ENCODE measurements at places on chromosomes 11 and 22. TPM values are rescaled to one million over a fixed set of nuclear protein-coding genes. Genes with fewer than 3 reads are reported as not detected.

GRCh38 chr22:50027639-50028537, 15.3 kb upstream of the IL17REL start:
- DNase-seq, result no peak

DNA sequence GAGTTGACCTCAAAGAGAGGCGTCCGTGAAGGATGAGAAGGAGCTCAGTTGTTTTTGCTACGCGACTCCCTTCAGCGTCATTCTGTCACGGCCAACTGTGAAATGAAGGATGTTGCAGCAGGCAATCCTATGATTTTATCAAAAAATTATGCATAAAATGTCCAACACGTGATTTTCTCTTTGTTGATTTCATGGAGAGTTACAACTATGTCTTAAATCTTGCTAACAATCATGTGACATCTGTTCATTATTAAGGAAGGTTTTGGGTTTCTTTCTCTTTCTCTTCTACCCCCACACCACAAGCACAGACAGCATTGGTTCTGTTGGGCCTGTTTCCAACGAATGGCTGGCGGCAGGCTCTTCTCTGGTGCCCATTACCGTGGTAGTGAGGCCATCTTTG, 3.7 kb downstream of the KRTAP5-4 start:
- DNase-seq, result no peak

DNA sequence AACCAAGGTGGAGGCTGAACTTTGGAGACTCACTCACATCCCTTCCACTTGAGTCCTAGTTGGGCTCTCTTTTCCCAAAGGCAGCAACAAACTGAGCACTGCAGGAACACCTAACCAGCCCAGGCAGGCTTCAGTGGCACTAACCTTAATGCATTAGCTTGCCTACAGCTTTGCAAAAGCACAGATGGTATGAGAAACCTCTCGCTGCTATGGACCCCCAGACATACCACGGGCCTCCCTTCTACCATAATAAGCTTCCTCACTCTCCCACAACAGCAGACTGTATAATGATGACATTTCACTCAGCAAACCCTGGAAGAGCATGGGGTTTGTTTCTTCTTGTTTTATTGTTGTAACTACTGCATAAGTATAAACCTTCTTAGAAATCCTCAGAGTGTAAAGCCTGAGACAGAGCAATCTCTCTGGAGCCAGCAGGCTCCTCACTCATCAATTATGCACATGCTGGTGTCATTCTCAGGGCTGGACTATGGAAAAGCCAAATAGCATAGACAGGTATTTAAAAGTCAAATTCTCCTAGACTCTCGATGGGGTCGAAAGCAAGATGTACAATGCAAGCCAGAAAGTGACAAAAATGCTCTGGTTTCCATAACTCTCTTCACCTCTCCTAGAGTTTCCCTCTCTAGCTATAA, 167.6 kb downstream of the NXPE2 start:
- no peak for DNase-seq

- no peak for DNase-seq
Observed at GRCh38 chr22:47292546-47293320, 530.3 kb downstream of the TBC1D22A start.

DNA sequence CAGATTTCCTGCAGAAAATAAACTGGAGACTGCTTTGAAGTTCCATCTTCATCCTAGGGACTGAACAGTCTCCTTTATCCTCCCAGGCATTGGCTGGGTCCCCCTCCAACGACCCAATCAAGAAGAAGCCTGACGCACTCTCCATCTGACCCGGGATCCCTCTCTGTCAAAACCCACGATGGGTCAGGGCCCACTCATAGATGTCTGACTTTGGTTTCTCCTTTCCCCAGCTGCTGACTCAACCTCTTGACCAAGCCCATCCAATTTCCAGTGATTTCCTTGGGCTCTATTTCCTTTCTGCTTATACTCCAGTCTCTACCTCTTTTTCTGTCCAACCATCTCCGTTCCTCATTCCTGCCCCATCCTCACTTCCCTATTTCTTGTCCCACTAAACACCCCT, 189.7 kb downstream of the MIAT start:
- DNase-seq, result no peak

GRCh38 chr11:116488836-116489389, 283.9 kb downstream of the BUD13 start:
- DNase-seq, result no peak

DNA sequence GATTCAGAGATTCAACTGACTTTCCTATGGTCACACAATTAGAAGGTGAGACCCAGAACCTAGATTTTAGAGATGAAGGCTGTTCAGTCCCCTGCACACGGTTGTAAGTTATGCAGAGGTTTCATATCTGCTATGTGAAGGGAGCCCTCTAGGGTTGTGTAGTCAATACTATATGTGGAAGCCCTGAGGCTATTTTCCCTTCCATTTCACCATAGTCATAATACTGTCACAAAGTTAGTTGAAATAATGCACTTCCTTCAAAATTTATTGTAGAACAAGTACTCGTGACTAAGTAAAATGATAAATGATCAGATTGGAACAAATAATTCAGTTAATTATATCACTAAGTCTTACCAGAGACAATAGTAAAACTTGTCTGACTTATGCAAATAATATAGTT, 48.8 kb downstream of the ENDOD1 start:
- no peak for DNase-seq

- DNase-seq, result no peak
Observed at GRCh38 chr11:63889344-63889743, 27.6 kb downstream of the RCOR2 start.

- peak; percentile 91 for DNase-seq
Observed at GRCh38 chr22:45478108-45478771, 24.4 kb upstream of the FBLN1 start.

DNA sequence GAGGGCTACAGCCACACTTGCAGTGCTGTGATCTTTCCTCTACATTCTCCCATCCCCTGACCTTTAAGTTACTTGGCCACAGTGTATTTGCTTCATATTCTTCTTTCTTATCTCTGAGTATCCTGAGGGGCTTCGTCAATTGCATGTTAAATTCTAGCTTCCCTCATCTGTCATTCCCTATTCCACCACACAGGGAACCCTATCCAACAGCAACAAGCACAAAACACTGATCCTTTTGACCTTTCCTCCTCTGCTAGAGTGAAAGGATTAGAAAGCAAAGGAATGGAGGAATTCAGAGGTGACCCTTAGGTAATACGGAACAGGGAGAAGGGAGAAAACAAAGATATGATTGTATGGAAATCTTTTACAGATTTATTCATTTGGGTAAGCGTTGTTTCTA, 1061.7 kb upstream of the TENM4 start:
- DNase-seq, result no peak

- DNase-seq, result no peak
Observed at GRCh38 chr11:26717771-26718170, 4.1 kb downstream of the SLC5A12 start.

GRCh38 chr11:61892085-61892370, 683 bp upstream of the FADS3 start:
- no peak for DNase-seq

DNA sequence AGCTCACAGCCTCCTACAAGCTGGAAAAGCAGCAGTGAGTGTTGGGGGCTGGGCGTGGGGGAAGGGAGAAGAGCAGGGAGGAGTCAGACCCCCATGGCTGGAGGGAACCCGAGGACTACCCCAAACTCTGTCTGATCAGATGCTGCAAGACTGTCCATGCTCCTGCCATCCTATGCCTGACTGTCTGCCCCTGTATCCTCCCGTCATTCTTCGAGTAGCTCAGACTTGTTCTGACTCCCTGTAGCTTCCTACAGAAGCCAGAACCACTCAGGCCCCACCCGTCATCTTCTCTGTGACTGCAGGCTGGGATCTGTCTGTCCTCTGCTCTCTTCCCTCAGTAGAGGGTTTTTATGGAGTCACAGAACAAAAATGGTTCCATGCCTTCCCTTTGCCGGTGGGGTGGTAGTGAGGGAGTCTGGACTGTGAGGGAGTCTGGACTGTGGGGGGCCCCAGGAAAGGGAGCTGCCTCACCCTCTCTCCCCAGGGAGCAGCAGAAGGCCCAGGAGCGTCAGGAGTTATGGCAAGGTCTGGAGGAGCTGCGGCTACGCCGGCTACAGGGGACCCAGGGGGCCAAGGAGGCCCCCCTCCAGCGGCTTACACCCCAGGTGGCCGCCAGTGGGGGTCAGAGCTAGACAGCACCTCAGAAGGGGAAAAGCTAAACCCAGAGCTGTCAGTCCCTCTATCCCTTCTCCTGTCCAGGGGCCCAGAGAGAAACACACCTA, 2.3 kb downstream of the GPHA2 start:
- no peak for DNase-seq

GRCh38 chr11:120878781-120879180, 145.1 kb upstream of the TBCEL start:
- no peak for DNase-seq

GRCh38 chr11:132848336-132848735, 684.0 kb downstream of the OPCML start:
- no peak for DNase-seq

- DNase-seq, result no peak
Observed at GRCh38 chr22:19761725-19762567, 1.4 kb downstream of the TBX1 start.

GRCh38 chr11:130029137-130029536, 26.5 kb upstream of the PRDM10 start:
- no peak for DNase-seq

DNA sequence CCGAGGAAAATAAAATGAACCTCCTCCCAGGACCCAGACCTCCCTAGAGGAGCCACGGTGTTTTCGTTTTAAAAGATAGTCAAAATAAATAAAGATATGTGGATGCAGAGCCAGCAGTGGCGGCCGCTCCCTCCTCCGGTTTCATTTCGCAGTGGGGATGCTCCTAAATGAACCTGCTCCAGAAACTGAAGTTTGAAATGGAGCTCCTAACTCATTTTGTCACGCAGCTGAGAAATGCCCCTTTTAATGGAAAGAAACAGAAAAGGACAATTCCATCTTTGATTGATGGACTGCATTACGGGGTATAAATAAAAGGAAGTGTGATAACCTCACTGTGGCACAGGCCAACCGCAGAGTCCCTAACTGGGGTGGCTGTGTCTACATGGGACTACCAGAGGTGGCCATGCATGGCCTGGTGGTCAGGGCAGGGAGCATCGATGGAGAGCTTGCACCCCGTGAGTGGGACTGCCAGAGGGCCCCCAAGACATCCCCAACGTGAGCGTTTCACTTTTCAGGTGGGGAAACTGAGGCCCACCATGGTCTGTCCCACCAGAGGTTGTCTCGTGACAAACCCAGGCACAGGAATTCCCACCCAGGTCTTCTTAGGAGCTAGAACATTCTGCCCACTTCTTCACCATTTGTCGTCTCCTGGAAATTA, 426.6 kb downstream of the BRD1 start:
- no peak for DNase-seq

DNA sequence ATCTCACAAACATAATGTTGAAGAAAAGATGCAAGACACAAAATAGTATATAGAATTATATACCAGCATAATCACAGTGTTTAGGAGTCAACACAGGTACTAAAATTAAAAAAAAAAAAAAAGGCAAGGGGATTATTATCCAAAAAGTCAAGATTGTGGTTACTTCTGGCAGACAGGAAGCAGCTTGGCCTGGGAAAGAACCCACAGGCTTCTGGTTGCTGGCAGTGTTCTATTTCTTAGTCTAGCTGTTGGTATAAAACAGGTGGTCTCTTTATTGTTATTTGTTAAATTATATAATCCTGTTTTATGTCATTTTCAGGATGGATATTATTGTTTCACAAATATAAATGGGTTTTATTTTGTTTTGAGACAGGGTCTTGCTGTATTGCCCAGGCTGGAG, 54.0 kb downstream of the C11orf58 start:
- DNase-seq, result no peak

- DNase-seq, result peak; percentile 55
Observed at GRCh38 chr22:31046539-31047226, 34.4 kb upstream of the SMTN start.

DNA sequence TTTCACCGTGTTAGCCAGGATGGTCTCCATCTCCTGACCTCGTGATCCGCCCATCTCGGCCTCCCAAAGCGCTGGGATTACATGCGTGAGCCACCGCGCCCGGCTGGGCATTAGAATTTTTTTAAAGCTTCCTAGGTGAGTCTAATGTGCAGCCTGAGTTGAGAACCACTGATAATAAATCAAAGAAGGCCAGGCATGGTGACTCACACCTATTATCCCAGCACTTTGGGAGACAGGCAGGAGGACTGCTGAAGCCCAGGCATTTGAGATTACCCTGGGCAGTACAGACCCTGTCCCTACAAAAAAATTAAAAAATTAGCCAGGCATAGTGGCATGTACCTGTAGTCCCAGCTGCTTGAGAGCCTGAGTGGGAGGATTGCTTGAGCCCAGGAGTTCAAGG, 13.7 kb downstream of the MEI1 start:
- DNase-seq, result no peak

DNA sequence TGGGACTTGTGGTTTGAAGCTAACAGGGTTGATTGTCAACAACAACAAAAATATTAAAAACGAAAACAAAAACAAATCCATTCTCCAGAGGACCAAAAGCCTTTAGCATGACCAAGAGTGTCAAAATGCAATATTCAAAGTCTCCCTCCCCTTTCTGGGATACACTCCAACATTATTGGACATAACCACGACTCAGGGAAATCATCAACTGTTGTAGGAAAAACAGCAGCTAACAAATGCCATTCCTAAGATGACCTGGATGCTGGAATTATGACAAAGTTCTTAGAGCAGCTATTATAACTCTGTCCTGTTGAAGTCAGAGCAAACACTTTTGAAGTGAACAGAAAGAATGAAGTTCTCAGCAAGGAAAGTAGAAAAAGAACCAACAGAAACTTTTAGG, 143.0 kb downstream of the TMEM135 start:
- DNase-seq, result no peak

DNA sequence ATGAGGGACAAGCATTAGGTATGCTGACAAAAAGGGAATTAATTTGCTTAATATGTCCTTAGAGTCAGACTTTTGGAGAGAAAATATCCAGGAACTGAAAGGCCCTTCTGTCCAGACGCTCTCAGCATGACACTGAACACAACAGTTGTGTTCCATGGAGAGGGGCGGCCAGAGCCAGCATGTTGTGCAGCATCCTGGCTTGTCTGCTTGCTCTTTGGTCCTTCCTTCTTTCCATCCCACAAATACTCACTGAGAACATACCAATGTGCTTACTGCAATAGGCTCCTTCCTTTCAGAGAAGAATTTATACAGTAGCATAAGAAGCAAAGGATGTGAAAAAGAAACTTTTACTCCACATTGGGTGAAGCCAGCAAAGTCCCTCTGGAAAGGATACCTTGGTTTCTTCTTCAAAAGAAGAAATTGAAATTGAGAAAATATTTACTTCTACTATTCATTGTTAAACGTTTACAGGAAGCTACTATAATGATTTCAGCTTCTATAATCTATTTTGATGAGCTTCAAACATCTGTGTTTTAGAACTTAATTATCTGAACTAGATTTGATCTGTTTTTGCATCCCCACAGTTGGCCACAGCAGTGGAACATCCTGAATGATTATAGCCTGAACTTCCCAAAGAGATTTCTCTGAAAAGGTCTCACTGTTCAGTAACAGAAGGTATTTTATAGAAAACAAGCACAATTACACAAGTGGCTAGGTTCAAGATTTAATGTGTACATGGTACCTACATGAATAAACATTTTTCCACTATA, 304.1 kb upstream of the PITPNB start:
- DNase-seq, result no peak

- peak; percentile 93 for DNase-seq
Observed at GRCh38 chr22:29306835-29307595, 565 bp downstream of the GAS2L1 start.

- no peak for DNase-seq
Observed at GRCh38 chr11:87374038-87374807, 336.5 kb downstream of the TMEM135 start.

The C11orf42 gene
- total RNA-seq, result not detected

The ANO5 gene
- total RNA-seq, result 46.5 TPM

The NTM gene
- 12.1 TPM for total RNA-seq

The CELSR1 gene
- 18.1 TPM for total RNA-seq

The PHRF1 gene
- 26.5 TPM for total RNA-seq

The NRGN gene
- 2.9 TPM for total RNA-seq

The PTPMT1 gene
- 61.0 TPM for total RNA-seq
